ENCODE measurements at places on chromosomes 16 and 17.

- no peak for DNase-seq
Measured at GRCh38 chr16:79263425-79263824, 337.1 kb downstream of the MAF start.

GRCh38 chr16:86018487-86018886 lies 119.5 kb downstream of the IRF8 start:
- DNase-seq, result peak; percentile 83

DNA sequence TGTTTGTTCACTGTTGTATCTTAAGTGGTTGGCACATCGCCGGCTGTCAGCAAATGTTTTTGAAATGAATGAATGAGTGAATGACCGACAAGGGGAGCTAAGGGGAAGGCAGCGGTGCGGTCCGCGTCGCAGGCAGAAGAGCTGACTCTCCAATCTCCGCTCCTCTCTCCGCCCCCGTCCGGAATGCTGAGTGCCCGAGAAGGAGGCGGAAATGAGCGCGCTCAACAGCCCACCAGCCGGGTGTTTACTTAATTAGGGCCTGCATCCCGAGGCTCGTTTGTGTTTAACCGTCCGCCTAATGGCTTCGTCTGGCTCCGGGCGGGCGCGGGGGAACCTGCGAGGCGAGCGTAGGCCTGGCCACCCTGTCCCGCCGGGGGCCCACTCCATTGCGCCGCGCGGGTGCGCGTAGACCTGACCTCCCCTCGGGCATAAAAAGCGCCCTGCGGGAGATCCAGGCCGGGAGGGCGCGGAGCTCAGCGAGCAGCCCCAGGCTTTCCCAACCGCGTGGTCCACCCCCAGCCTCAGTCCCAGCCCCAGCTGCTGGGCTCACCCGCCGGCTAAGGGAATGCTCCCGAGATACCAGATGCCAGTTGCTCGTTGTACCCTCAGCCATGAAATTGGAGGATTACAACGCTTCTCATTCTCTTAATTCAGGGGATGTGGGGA lies 2.5 kb upstream of the CDH3 start:
- DNase-seq, result no peak

GRCh38 chr17:27180322-27180721 lies 113.6 kb upstream of the WSB1 start:
- DNase-seq, result no peak

GRCh38 chr16:68332411-68333121 lies 21.7 kb downstream of the PRMT7 start:
- no peak for DNase-seq

- no peak for DNase-seq
Measured at GRCh38 chr16:19933740-19934139, 49.1 kb upstream of the GPRC5B start.

DNA sequence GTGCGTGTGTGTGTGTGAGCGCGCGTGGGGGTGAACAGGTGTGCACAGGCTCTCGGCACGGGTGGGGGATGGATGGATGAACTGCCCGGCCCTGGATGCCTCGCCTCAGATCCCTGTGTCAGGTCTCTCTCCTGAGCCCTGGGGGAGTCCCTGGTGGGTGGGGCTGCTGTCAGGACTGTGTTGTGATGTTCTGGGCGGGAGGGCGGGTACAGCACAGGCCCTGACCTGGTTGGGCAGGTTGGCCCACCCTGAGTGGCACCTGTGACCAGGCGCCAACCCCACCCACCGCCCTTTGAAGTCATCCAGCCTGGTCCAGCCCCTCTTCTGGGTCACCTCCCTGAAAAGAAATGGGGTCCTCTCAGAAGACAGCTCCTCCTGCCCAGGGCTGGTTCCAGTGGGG lies 41.6 kb upstream of the TAC4 start:
- DNase-seq, result no peak

Measured in CD4-positive, alpha-beta T cell treated with Interleukin-15 for 1 hour (primary cell).